ENCODE measurements at places on chromosomes 13 and 19.

GRCh38 chr13:76768384-76768783, 117.8 kb downstream of the KCTD12 start:
- DNase-seq: no peak

GRCh38 chr19:49689133-49690078, at the start of gene ADM5:
ADM5 (plus strand) TSS chr19:49689594; CDS start chr19:49689838, 244 bp downstream.
- DNase-seq: no peak

DNA sequence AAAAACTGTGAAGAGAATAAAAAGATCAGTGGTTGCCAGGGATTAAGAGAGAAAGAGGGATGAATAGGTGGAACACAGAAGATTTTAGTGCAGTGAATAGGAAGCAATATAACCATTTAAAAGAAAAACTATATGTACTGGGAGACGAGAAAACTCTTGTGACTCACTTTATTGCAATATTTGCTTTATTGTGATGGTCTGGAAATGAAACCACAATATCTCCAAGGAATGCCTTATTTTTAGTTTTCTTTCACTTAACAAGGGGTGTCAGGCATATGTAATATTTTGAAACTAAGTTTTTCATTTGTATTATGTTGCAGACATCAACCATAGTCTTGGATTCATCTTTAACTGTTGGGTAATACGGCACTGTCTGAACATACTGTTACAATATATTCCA, 1308.2 kb downstream of the PCDH9 start:
- DNase-seq: no peak

DNA sequence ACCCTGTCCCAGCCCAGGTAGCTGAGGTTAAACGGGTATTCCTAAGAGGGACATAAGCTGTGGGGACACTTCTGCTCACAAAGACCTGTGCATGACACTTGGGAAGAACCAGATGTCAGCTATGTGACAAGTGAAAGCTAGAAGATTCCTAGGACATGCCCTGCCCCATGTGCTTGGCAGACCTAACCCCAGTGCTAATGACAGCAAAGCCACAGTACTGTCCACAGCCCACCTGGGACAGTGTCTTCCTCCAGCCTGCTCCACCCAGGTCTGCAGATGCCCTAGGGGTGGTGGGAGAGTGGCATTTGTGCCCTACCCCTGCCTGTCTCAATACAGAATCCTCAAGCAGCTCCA, 18.4 kb upstream of the EPHX3 start:
- DNase-seq: no peak

DNA sequence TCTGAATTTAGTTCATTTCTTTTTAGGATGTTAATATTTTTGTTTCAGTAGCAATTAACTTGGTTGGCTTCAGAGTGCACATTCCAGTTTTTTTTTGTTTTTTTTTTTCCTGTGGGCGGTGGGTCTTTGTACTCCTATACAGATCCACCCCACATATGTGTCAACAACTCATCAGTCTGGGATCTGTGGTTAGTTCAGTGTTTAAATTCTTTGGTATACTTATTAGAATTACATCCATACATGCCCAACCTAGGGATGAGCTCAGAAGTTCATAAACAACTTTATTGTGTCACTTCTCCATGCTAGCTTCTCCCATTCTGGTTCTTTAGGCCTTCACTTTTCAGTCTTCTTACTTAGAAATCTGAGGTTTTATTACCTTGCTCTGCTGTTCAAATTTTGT, 50.9 kb downstream of the PCCA start:
- no peak for DNase-seq

DNA sequence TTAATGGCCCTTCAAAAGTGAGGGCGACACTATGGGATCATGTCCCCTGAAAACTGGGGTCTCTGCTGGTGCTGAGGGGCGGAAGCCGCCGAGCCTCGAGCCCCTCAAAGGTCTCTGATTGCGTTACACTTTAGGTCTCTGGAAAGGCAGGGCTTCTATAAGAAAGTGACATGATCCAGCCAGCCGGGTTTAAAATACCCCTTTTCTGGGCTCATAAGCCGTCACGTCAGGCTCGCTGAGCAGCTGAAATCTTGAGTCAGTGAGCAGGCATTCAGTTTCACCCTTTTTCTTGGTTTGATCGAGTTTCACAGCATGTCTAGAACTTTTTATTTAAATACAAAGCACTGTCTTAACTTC, 600 bp upstream of the HMGB1 start:
- DNase-seq: no peak

DNA sequence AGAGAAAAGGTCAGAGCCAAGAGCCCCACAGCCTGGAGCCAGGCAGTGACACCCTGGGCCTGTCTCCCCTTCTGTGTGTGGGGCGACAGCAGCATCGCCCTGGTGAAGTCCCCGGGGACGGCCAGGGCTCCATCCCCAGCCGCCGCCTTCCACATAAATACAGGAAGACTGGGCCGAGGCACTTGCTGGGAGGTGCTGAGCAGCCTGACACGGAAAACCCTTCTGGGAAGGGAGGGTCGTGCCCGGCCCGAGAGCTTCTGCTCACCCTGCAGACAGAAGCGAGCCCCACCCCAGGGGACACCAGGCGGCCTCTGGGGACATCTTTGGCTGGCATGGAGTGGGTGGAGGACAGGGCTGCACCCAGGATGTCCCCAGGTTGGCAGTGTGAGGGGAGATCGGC, 5.1 kb downstream of the FGF22 start:
- no peak for DNase-seq

DNA sequence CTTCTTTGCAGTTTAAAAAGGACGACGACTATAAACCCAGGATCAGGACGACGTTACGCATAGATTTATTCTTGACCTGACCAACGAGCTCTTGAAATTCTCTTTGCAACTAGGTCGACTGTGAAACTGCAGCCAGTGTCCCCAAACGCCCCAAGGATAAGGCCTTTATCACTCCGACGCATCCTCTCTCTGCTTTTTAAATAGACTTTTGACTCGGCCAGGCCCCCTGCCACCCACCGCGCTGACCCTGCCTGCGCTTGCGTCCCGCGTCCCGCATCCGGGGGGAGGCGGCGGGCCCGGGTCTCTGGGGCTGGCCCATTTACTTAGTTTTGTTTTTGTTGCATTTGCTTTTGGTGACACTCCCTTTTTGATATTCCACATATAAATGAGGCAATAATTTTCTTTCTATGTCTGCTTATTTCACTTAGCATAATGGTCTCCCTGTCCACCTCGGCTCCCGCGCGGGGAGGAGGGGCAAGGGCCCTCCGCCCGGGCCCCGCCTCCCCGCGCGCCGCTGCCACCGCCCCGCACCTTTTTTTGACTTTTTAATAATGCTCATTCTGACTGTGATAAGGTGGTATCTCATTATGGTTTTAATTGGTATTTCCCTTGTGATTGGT, 17.4 kb downstream of the RB1 start:
- DNase-seq: no peak

GRCh38 chr19:19548915-19549759, 11.1 kb downstream of the CILP2 start:
- no peak for DNase-seq

DNA sequence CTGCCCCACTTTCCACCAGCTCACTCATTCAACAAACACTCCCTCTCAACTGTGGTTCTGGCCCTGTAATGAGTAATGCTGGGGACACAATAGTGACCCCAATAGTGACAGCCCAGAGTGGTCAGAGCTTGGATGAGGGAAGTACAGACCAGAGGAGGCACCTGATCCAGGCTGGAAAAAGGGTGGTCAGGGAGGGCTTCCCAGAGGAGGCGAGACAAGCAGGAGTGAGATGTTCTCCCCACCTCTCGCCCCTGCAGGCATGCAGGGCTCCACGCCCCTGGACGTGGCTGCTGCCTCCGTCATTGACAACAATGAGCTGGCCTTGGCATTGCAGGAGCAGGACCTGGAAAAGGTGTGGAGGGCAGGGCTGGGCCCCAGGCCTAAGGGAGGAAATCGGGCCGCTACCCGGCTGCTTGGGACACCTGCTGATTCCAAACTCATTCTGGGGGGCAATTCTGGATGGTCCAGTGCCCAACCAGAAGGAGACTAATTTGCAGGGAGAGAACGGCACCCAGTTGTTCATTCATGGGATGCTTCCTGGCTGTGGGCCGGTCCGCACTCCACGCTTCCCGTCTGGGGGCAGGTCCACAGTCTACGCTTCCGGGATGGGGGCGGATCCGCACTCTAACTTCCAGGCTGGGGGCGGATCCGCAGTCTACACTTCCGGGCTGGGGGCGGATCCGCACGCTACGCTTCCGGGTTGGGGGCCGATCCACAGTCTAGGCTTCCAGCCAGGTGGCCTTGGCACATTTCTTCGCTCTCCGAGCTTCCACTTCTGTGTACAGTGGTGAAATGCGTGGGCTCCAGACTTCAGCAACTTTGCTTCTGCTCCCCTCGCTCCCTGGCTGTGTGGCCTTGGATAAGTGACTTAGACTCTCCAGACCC, 63.4 kb downstream of the RYR1 start:
- DNase-seq: no peak

DNA sequence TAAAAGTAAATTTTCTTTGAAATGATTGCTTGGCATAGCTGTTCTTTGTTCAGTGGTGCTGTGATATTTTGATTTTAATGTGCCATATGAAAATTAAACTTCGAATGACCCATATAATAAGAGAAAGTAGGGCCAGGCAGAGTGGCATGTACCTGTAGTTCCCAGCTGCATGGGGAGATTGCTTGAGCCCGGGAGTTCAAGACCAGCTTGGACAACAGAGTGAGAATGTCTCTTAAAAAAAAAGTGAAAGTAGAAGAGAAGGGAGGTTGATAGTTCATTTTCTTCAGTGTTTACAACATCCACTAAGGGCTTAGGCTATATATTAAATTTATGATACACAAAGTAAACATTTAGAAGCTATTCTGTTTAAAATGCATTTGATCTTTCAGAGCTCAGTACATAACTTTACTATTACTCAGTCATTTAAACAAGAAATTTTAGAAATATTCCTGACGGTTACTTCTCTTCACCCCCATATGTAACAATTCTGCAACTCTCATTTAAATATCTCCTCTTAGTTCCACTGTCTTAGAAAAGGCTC, 17.2 kb upstream of the RFC3 start:
- no peak for DNase-seq

GRCh38 chr19:18919900-18920214, 342 bp downstream of the DDX49 start:
- DNase-seq: no peak

DNA sequence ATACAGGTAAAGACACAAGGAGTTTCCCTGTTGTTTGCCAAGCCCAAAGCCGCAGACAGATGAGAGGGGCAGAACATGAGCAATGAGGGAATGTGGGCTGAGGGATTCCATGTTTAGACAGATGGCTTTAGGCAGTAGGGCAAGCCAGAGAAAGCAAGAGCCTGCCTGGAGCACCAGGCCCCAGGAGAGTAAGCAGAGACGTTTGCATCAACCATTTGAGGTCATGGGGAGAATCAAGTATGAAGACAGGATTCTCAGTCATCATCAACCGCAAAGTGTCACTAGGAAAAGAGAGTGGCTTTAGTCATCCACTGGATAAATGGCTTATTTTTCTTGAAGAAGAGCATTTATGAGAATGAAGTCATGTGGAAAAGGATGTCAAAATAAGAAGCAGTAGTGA, 184.7 kb downstream of the COG6 start:
- no peak for DNase-seq

DNA sequence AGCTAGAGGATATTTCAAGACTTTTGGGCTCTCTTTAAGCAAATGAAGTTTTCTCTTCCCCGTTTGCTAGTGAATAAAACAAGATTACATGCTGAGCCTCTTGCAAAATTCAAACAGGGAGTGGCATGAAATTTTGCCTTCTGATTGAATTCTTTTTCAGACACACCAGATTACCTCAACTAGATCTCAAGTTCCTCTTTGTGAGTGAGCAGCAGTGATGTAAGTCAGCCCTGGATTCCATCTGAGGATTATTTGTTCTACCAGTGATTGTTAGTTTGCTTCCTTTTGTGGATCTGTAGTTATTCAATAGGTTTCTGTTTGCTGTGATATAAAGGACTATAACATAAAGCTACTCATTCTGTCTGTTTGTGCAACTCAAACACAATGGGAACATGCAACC, 407.7 kb downstream of the LMO7 start:
- DNase-seq: no peak

GRCh38 chr13:39499604-39500003, 103.4 kb downstream of the LHFPL6 start:
- no peak for DNase-seq

GRCh38 chr13:80055847-80056246, 285.1 kb downstream of the SPRY2 start:
- DNase-seq: no peak

DNA sequence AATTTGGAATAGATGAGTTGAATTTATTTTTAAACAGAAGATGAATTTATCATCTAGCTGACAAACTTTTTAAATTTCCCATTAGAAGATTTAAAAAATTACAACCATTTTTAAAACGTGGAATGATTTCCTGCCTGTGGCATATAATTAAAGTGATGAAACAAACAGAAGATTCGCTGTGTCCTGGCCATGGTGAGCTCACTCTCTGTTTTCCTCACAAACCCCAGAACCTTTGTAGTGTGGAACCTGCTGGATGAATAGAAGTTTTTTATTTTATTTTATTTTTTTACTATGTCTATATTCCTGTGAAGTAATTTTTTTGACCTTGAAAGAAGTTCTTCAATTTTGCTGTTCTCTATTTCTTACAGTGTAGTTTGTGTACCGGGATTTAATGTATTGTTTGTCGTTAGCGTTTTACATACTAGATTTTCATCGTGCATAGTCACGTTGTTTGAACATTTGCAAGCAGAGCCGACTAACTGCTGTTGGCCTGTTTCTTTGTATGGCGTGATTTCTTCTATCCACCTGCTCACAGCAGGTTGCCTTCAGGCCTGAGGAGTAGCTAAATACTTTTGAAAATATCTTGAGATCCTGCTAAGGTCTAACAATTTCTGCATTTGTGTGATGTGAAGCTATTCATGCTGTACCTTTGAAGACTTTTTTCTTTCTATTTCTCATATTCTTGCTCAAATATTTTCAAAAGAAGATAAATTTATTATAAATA, 149.2 kb downstream of the GGACT start:
- no peak for DNase-seq

GRCh38 chr19:4363571-4364304, 20.4 kb downstream of the MPND start:
- DNase-seq: no peak

GRCh38 chr19:768424-768823, 17.5 kb downstream of the MISP start:
- DNase-seq: no peak

DNA sequence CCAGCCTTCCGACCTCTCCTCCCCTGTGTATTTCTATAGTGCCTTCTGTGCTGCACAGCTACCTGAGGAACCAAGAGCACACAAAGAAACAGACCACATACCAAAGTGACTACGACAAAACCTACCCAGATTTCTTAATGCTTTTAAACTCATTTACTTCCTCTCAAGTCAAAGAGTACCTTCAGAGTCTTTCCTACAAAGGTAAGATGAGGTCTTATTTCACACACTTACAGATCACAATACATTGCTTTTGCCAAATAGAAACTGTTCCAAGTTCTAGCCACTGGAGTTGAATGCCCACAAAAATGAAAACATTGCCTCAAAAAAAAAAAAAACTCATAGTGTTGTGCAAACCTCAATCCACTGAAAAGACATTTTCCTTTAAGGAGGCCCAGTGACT, 36.4 kb downstream of the TEX26 start:
- DNase-seq: no peak

GRCh38 chr13:102172406-102172805, 229.4 kb downstream of the FGF14 start:
- no peak for DNase-seq

Data from GOT3 (cell line).